ENCODE measurements at places on chromosomes 2 and 18.
A peak's percentile ranks its signal among the peaks of the same experiment; 100 is the strongest.

GRCh38 chr2:41970988-41971660, 76.7 kb upstream of the PKDCC start:
- DNase-seq = no peak

- DNase-seq = no peak
These were observed 5.1 kb downstream of the MTERF4 start for GRCh38 chr2:241096979-241097378.

- DNase-seq = no peak
These were observed 84.9 kb downstream of the ST6GAL2 start for GRCh38 chr2:106800976-106801655.

GRCh38 chr2:134745023-134745422, 26.2 kb upstream of the TMEM163 start:
- DNase-seq = no peak

DNA sequence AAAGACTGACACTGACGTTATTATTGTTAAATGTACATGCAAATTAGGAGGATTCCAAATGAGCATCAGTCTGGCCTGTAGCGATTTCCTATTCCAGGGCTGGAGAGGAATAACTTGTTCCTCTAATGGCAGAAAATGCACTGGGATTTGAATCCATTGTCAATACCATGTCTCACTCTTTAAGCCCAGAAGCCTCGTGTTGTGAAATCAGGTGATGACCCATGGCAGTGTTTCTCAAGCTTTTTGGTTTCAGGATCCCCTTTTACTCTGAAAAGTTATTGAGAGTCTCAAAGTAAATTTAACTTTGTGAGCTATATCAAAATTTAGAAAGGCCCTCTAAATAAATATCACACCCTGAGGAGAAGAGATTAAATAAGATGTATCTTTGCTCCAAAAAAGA, 279.2 kb downstream of the GALR1 start:
- DNase-seq = no peak

DNA sequence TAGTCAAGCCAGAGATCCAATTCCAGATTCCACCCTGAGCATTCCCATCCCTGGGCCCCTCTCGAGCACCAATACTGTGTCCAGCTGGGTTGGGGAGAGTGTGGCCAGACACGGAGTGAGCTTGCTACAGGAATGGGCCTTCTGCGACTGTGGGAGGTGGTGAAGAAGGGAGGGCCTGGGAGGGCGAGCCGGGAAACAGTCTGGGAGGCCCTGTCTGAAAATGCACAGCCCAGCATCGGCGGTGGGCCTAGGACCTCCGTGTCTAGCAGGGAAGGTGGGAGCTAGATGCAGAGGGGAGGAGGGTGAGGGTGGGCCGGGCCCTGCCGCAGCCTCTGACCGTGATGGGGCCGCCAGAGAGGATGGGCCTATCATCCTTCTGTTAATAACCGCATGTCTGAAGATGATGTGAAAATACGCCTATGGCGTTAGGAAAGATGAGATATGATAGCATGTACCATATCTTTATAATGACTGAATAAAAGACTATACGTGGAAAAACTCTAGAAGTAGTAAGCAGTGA, 1.9 kb upstream of the OTOS start:
- no peak for DNase-seq

- DNase-seq = no peak
These were observed 776 bp downstream of the EMILIN2 start for GRCh38 chr18:2847317-2848246.

DNA sequence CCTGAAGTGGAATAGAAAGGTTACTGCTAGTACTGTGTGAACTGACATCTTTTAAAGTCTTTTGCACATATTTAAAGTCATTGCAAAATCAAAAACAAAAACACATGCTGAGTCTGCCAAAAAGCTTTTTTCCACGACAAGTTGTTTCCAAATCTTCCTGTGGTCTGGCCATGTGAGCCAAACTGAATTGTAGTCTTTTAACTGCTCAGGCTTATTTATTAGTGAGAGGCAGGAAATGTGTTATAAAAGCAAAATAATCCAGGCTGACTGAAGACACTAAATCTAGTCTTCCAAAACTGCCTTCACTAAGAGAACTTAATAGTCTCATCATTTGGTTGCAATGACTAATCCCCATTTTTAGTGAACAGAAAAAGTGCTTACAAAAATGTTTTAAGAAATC, 2.3 kb downstream of the KRCC1 start:
- no peak for DNase-seq

DNA sequence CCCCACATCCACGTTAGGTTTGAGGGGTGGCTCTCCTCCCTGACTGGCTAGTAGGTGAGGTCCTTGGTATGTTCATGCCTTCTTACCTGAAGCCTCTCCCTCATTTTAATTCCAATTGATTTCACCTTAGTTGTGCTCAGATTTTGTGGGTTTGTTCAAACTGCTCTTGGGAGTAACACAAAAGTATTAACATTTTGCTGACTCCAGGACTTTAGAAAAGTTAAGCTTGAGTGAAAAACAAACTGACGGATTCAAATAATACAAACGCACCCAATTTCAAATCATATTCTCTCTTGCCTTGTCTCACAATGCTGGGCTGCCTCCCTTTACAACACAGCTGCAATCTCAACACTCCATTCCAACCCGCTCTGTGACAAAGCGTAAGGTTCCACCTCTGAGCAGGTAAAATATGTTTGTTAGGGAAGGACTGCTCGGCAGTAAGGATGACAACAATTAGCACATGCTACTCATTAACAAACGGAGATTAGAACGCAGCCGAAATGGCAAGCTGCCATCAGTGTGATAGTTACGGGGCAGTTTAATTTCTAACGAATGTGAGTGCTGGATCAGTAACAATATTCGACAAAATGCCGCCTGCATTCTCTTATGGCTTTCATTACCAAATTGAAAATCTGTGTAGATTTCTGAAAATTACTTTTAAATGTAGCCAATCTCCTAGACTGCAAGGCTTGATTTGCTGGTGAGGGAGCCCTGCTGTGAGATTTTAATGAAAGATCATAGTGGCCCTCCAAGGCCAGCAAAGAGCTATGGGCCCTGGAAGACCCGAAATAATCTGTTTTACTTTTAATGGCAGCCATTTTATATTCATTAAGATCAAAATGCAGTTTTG, 730.6 kb upstream of the FANCL start:
- DNase-seq = no peak

GRCh38 chr2:127884436-127884835, 1.3 kb downstream of the AMMECR1L start:
- no peak for DNase-seq

DNA sequence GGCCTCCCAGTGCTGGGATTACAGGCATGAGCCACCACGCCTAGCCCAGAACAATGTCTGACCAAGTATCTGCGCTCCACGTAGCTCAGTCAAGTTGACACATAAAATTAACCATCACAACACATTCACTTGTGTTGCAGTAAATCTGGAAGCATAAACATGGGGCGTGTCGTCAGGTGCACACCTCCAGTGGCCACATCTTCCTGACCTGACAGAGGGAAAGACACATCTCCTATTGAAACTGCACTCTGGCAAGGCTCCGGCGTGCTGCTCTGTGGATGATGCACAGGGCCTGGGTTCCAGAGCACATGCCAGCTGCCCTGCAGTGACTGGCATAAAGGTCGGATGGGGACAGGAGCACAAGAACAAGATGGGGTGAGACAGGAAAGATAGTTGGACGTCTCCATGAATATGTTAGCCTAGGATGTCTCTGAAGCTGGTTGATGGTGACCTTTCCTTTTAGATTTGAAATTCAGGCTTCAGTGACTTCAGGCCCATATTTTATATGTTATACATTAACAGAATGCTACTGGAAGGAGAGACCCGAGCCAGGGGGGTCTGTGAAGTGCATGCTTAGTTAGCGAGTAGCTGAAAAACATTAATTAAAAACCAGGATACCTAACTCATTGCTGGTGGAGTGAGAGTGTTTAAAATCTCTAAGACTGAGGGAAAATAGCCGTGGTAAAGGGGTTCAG, 10.9 kb downstream of the IMPA2 start:
- no peak for DNase-seq

GRCh38 chr2:64491426-64491825, 32.7 kb upstream of the AFTPH start:
- no peak for DNase-seq

GRCh38 chr2:64212346-64212745, 68.1 kb upstream of the PELI1 start:
- DNase-seq = no peak

- DNase-seq = no peak
These were observed 112.5 kb upstream of the OTX1 start for GRCh38 chr2:62938126-62938525.

GRCh38 chr18:33660696-33661310, 82.8 kb downstream of the ASXL3 start:
- no peak for DNase-seq

DNA sequence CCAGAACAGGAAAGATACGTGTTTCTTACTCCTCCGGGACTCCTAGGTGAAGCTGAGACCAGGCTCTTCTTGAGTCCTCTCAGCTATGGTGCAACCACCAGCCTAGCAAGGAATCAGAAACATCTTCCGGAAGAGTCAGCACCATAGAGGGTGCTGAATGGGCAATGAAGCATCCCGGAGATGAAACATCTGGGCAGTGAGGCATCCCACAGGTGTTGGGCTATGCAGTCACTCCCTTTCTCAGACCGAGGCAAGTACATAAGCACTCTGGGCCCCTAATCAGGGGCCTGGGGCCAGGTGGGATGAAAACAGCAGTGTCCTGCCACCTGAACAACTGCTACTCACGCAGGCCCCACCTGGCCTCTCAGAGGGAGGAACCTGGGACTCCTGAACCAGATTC, 1.4 kb upstream of the CAPN10 start:
- DNase-seq = no peak

- no peak for DNase-seq
These were observed 784 bp downstream of the EDAR start for GRCh38 chr2:108988076-108988795.

DNA sequence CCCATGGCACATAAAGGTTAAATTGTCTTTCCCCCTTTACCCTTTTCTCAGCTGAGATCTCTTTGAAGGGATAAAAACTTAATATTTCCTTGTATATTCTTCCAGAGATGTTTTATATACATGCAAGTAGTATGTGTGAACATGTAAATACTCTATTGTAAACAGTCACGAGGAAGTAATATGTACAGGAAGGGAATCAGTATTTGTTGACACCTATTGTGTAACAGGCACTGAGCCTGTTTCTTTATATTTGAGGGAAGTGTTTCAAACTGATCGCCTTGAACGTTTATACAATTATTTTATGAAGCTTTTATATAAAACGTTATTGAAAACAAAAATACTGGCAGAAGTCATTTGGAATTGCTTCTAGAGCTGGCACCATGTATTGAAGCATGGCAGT, 13.2 kb downstream of the RALBP1 start:
- no peak for DNase-seq

DNA sequence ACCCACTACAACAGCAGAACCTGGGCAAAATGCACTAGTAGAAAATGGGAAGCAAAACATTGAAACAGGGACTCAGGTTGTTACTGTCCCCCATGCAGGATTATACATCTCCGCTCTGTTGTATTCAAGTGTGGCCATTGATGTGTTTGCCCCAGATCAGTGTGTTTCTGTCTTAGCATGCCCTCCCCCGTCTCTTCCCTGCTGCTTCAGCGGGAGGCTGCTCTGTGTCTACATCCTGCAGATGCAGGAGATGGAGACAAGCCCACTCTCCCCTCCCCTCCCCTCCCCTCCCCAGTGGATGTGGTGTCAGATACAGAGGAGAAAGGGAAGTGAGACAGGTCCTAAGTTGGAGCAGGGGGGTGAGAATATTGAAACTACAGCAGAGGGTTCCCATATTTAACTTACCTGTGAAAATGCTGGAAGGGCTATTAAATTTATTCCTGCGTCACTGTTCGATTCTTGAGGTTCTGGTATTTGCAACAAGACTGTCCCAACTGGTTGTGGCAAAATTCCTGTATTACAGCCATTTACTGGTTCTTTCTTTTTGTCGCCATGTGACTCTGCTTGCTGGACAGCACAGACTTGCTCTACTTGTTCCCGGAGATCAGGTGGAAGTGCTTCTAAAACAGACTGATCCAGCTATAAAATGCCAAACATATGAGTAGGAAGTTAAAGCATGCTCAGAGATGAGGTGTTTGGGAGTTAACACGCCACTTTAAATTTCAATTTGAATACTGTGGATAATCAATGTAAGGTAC, 67.0 kb downstream of the EIF5B start:
- no peak for DNase-seq

DNA sequence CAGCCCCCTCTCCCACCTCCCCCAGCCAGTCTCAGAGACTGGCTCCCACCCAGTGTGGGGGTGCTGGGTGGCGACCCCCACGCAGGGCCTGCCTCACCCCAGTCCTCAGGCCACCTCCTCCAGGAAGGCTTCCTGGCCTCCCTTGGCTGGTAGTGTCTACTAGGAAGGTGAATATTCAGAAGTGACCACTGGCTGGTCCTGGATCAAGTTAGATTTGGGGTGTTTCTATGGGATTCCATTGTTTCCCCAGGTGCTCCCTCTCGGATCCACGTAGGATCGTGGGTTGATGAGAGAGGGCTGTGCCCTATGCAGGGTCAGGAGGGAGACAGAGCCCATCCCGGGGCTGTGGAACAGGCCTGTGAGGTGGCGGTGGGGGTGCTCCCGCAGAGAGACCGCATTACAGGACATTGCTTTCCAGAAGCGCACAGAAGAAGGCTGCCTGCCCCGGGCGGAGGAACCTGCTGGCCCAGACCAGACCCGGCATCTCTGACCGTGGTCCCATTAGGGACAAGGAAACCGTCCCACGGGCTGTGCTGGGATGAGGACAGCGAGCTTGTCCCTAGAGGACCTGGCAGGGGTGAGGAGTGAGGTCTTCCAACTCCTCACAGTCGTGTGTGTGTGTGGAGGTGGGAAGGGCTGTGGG, 3.3 kb downstream of the PDCD1 start:
- no peak for DNase-seq

GRCh38 chr18:34283506-34283905, 58.8 kb upstream of the NOL4 start:
- DNase-seq = no peak

- DNase-seq = peak; percentile 9
These were observed 4.6 kb downstream of the TGIF1 start for GRCh38 chr18:3454365-3455089.

DNA sequence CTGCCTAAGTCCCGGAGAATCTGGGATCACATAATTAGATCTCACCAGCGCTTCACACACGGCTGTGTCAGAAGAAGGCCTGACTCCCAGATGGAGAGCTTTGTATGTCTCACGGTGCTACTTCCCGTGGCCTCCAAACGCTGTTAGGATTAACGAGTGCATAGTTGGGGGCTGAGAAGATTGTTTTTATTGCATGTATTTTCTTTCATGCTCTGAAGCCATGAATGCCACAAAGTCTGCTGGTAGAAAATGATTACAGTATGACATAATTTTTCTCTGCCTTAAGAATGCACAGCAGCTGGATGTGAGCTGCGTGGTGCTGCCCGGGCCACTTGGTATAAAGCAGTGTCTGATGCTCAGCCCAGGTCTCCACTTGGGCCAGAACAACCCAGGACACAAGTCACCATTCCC, 166.5 kb downstream of the SEPTIN10 start:
- peak; percentile 67 for DNase-seq
